K562 (cell line): ENCODE measurements at places on chromosomes 1 and 21.
A peak's percentile ranks its signal among the peaks of the same experiment; 100 is the strongest.

DNA sequence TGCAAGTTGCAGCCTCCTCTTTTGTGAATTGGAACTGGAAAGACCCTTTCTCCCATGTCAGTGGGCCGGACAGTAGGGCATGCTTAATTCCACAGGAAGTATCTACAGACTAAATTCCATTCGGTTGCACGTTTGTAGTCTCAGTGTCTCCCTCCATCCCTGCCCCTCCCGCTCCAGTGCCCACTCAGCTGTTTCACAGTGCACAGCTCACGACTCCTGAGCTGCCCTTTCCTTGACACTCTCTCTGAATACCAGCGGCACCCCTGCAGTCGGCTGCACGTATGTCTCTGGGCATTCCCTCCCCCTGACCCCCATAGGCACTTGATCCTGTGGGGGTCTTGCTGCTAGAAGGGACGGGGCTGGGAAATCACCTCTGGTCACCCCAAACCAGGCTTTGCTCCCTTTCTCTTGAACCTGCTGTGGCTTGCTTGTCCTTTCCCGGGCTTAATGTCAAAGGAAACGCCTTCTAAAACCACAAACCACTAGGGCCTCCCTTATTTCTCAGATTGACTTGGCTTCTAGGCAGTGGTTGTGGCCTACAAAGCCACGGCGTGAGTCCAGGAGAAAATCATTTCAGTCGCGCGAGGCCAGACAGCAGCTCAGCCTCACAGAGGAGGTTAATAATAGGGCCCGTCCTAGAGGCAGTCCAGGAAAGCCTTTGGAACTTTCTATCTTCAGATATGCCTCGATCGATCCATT, 365.3 kb upstream of the PROX1 start:
- no peak for DNase-seq

GRCh38 chr1:171597203-171597602, 24.8 kb upstream of the MYOCOS start:
- no peak for DNase-seq

DNA sequence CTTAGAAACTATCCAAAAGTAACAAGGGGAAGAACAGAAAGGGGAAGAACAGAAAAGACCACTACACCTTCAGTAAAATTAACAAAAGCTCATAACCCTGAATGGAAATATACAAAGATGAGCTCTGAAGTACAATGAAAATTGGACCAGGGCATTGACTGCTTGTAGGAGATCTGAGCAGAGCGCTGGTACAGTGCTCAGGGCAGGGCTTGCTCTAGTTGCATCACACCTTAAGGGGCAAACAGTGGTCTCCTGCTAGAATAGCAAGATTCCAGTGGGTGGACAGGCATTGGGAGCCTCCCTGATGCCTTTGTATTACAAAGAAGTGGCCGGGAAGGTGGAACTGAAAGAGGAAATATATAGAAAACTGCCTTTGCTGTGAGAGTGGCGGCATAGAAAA, 111.9 kb upstream of the RGS1 start:
- no peak for DNase-seq

DNA sequence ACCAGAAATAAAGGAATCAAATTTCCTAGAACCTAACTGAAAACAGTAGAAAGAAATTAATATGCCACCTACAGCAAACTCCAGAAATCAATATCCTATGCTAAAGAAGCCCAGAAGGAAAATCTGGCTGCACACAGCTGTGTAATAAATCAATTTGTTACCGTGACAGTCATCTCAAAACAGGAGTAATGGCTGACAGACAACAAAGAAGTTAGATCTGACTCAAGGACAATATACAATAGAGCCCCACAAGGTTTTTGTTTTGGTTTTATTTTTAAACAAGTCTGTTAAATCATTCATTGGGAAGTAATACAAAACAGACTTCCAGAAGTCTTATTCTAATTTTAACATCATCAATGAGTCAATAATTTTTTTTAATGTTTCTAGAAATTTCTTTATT, 168.4 kb downstream of the RERE start:
- DNase-seq: no peak

GRCh38 chr1:74933500-74933899, 200.5 kb downstream of the TYW3 start:
- no peak for DNase-seq

DNA sequence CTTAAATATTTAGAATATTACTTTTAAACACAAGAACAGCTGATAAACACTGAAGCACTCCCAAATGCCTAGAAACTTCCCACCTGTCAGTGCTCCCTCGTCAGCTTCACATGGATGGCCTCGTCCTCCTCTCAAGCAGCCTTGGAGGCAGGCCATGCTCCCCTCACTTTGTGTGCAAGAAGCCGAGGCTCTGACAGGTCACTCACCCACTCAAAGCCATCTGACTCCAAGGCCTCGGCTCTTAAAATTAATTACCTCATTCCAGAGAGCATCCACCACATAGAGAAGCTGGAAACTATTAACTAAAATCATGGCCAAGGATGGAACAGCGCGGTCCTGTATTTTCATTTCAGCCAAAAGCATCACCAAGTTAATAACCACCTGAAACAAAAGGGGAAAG, 17.8 kb downstream of the LBR start:
- no peak for DNase-seq

GRCh38 chr1:168178227-168178637, 530 bp upstream of the TIPRL start:
- DNase-seq: no peak

DNA sequence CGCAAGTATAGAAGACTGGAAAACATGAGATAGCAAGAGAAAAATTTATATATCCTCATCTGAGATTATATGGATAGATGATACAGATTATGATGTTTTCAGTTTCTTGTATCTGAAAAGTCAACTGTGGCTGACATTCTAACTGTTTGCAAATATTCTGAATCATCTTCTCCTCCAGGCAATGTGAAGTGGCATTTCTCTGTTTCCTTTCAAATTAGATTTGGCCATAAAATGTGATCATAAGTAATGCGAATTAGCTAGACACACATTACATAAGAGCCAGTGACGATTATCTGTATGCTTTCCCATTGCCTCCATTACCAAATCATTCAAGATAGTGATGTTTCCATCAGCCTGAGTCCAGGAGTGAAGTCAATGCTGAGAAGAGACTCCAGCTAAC, 265.2 kb downstream of the BRINP3 start:
- no peak for DNase-seq

DNA sequence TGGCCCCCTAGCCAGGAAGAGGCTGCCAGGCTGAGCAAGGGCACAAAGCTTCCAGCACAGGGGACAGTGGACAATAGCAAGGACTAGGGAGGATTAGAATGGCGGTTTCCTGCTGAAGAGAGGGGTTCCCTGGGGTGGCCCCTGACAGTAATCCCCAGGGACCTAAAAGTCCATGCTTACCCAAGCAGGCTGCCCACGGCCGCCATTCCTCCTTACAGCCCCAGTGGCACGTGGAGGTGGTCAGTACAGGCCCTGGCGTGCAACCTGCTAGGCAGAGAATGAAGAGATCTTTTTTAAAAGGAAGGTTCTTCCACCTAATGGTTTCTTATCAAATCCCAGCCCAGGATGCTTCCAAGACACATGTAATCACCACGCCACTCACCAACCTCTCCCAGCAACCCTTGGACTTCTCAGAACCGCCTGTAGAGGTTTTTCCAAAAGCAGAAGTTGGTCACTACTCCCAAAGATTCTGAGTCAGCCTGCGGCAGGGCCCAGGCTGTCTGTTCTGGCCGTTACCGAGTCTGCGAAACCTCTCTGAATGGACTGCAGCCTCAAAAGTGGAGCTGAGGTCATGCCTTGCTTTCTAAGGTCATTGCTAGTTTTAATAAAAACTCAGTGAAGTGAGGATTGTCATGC, 926 bp downstream of the MRPL55 start:
- DNase-seq: peak; percentile 57

DNA sequence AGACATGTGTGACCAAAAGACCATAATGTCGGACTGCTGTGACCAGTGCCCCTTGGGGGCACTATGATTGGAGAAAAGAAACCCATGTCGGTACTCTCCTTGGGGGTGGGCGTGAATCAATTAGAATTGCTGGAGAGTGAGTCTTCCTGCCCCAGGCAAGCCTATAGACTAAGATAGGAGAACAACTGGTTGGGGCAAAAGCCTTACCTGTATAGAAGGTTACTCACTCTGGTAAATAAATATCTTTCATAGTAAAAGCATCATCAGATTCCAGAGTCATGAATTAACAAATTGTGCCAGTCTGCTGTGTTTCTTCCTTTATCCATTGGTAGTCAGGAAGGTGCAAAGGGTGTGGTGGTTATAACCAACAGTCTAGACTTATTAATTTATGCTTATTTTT, 2.9 kb upstream of the PTGFRN start:
- DNase-seq: no peak

DNA sequence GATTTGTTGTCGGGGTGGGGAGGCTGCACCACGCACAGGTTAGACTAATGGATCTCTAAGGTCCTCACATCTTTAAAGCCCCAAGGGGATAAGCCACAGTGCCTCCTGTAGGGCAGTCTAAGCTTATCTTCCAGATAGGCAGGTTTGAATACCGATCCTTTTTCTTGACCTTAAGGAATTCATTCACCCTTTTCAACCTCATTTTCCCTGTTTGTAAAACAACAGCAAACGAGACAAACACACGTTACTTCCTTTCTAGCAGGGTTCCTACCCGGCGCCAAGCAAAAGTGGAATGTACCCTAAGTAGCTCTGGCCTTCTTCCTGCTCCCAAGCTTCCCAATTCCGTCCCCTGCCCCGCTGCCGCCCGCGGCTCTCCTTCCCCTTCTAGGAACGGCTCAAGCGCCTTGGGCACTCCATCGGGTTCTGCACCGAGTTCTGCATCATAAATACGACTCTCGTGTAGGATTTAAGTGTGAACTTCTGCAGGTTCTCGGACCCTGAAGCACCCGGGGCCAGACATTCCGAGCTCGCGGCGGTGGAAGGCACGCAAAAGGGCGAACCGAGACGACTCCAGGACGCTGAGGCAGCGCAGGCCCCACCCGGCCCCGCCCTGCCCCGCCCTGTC, 548 bp upstream of the CDC20 start:
- DNase-seq: peak; percentile 80

DNA sequence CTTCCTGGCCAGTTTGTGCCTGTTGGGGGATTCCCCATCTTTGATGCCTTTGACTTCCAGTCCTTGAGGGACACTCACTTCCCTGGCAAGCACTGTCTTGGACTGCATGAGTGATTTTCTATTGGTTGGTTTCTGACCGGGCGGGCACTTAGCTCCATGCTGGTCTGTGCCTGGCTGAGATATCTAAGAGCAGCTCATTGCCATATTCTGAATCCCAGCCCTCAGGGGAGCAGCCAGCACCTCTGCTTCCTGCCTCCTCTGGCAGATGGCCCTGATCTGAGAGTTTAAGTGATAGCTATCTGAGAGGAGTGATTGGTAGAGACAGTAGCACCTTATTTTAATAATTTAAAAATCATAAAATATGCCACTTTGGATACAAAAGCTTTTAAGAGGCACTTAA, 52.5 kb downstream of the DISC1 start:
- no peak for DNase-seq

- no peak for DNase-seq
Measured at GRCh38 chr1:239810061-239810481, 281.6 kb upstream of the FMN2 start.

DNA sequence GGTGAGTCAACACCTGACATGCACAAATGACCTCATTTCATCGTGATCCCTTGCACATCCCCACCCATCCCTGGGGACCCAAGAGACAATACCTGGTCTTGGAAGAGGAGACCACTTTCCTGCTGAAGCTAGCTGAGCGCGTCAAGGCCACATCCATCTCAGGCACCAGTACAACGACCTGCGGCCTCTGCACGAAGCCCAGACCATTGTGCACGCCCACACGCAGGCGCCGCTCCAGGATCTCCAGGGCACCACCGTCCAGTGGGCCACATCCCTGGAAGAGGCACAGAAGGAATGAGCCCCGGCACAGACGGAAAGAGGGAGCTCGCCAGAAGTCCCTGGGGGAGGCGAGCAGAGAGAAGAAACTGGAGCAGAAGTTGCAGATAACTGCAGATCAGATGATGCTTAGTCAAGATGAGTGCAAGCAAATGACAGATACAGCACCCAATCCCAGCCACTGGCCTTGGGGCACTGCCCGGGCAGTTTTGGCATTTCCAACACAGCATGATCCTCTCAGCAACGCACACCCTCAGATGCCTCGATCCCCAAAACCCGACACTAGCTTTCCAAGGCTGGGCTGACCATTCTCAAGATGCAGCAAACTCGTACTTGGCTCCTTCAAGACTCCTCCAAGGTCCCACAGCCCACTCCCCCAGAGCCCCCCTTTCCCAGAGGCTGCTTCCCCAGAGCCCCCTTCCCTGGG, 44.1 kb downstream of the NPHP4 start:
- no peak for DNase-seq

DNA sequence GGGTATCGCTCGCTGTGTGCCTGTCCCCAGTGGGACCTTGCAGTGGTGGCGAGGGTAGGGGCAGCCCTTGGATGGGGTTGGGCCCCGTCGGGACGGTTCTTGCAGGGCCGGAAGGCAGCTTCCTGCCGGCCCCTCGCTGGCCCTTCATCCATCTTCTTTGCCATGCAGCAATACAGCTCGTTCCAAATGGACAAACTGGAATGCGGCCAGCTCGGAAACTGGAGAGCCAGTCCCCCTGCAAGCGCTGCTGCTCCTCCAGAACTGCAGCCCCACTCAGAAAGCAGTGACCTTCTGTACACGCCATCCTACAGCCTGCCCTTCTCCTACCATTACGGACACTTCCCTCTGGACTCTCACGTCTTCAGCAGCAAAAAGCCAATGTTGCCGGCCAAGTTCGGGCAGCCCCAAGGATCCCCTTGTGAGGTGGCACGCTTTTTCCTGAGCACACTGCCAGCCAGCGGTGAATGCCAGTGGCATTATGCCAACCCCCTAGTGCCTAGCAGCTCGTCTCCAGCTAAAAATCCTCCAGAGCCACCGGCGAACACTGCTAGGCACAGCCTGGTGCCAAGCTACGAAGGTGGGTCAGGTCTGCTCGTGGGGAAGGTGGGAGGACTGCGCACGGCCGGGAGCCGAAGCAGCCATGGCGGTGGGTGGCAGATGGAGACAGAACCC, 45.8 kb downstream of the SIM2 start:
- no peak for DNase-seq

- no peak for DNase-seq
Measured at GRCh38 chr21:33268393-33268736, 2.2 kb downstream of the IL10RB start.

DNA sequence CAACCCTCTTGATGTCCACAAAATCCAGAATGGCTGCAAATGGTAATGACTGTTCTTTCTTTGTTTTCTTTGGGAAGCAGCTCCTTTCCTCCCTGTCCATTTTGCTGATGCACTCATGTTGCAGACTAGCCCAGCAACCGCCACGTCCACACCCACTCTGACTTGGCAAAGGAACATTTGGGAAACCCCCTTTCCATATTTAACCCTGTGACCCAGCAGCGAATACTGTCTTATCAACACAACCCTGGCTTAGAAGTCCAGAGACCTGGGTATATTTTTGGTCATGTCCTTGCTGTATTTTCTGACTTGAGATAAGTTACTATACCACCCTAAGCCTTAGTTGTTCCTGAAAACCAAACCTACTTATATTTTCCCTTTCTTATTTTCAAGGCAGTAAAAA, 18.1 kb upstream of the SHE start:
- DNase-seq: no peak
